ENCODE measurements at places on chromosomes 7 and 10.

DNA sequence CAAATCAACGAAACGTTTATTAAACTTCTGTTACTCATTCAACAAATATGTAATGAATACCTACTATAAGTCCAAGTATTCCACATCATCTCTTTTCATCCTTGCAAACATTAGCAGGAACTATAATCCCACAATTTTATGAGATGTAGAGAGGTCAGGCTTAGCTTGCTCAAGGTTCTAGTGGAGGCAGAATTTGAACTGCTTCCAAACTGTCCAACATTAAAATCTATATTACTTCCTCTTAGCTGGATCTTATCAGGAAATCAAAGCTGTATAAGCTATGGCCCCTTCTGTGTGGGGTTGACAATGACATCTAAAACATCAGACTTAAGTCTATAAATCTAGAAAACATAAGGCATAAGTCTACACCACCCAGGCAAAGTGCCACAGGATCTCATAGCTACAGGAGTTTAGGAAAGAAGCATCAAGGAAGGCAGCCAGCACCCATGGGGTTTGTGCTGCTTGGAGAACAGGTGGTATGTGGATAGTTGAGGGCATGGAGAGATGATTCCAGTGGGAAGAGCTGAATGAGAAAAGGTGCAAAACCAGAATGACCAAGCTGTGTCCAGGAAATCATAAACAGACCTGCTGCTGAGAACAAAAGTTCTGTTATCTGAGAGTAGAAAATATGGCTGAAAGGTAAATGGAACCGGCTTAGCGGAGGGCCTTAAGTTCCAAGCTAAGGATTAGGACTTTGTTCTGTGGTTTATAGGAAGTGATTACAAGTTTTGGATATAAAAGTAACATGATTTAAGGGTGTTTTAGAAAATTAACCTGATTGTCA, 34.5 kb downstream of the PAPSS2 start:
- DNase-seq: no peak

DNA sequence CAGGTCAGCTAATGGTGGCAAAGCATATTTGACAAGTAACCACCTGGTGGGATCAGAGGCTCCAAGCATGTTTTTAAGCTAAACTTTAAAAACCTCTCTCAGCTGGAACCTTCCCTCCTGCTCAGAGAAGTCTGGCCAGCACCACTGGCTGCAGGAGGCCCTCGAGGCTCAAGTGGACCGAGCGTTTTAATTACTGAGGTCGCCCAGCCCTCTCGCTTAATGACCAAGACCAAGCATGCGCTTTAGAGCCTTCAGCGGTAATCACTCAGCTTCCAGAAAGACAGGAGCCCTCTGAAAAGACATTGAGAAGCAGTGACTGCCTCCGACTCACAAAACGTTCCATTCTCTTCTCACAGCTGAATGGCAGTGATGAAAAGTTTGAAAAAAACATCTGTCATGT, 383.4 kb upstream of the ADARB2 start:
- no peak for DNase-seq

GRCh38 chr7:88116235-88116795, 103.5 kb downstream of the SRI start:
- no peak for DNase-seq

- no peak for DNase-seq
Observed at GRCh38 chr7:81339946-81340345, 421.1 kb upstream of the SEMA3C start.

DNA sequence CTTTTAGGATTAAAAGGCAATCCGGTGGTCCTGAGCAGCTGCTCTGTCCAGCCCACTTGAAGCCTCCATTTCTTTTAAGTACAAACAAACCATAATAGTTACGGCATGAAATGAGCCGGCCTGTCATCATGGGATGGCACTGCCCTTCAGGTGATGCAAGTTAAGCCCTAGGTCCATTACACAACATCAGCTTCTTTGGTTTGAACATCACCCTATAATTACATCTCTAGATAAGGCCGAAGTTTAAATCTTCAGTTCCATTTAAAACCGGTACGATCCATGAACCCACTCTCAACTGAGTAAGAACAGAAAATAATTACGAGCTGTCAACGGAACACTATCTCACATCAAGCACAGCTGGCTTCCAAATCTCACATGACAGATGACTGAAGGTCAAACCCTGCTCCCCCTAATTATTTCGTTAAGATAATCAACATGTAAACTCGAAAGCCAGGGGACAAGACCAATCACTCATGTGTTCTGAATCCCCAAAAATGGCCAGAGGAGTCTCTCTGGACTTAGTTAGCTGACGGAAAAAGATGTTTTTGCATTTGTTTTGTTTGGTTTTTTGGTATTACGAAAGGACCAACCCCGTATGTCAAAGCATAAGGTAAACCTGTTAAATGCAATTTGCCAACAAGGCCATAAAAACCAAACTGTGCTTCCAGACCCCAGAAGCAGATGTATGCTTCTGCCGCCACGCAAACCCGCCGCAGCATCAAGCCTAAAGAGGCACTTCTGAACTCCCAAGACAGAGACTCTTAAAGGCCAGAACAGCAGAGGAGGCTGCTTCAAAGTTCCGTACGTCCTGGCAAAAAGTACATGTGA, 10.8 kb downstream of the GNA12 start:
- no peak for DNase-seq

All from Jurkat, Clone E6-1 (cell line).